Osteoblast (primary cell): ENCODE measurements at places on chromosomes 4 and X. TPM values are rescaled to one million over a fixed set of nuclear protein-coding genes. Genes with fewer than 3 reads are reported as not detected.

GRCh38 chr4:13721894-13722293, 94.4 kb upstream of the BOD1L1 start:
- no peak for DNase-seq

GRCh38 chr4:72558655-72559054, 10.4 kb downstream of the ADAMTS3 start:
- DNase-seq, result no peak

DNA sequence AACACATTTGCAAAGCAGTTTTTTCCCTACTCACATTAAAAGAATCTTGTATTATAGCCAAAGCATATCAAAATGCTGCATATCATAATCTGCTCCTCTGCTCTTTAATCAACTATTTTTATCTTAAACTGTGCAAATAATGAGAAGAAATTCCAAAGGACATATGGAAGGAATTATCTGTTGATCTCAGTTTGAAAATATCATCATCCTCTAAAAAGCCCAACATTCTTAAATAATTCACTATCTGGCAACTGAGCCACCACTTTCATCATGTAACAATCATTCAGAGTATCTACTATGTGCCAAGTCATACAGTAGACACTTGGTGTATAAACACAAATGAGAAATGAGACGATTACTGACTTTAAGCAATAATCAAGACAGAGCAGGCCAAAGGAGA, 63.0 kb downstream of the PRSS12 start:
- peak; percentile 72 for DNase-seq

The SLIT2 gene
- 35.8 and 35.9 TPM in 2 replicates for total RNA-seq

The GAB3 gene
- 3.2 and 6.9 TPM in 2 replicates for total RNA-seq

The SSX3 gene
- not detected in 2 replicates for total RNA-seq

GRCh38 chr4:128288689-128289106, 1.1 kb upstream of the PGRMC2 start:
- no peak for DNase-seq

- DNase-seq, result no peak
Observed at GRCh38 chr4:102687373-102687981, 73.3 kb downstream of the MANBA start.

GRCh38 chr4:28402751-28403150, 1542.1 kb downstream of the STIM2 start:
- DNase-seq, result no peak

GRCh38 chrX:29419774-29420553, 795.4 kb upstream of the MAGEB2 start:
- no peak for DNase-seq

The MSANTD1 gene
- total RNA-seq, result 0.59 and 0.72 TPM in 2 replicates

GRCh38 chr4:127211650-127212560, 420.9 kb upstream of the INTU start:
- DNase-seq, result no peak

DNA sequence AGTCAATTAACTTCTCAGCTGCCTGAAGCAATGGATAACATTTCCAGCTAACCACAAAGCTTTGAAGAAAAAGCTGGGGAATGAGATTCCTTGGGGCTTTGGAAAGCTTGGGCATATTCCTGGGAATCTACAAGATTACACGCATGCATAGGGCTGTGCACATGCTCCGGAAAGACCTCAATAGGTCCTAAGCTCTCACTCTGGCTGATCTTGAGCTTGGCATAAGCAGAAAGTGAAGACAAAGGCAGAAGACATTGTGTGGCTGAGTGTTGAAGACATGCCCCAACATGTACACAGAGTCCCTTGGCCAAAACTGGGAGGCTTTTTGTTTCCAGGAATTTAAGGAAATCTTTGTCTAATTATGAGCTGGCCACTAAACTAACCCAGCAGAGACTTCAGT, 31.2 kb downstream of the ATG4A start:
- no peak for DNase-seq

DNA sequence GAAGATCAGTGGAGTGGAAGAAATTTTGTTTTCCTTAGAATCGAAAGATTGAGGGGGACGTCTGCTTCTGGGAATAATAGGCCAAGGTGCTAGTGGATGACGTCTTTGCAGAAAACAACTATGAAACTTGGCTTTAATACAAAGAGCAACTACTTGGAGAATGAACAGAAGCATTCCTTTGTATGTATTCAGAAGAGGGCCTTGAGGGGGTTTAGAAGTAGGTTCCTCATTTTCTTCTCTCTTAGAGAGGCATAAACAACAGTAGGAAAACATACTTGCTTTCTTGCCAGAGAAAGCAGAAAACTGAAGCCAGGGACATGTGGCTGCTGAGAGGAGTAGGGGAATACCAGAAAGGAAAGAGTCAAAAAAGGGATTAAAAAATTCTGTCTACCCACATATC, 167.8 kb downstream of the ZNF330 start:
- DNase-seq, result peak; percentile 78

The RENBP gene
- total RNA-seq, result 6.5 TPM in 2 replicates

DNA sequence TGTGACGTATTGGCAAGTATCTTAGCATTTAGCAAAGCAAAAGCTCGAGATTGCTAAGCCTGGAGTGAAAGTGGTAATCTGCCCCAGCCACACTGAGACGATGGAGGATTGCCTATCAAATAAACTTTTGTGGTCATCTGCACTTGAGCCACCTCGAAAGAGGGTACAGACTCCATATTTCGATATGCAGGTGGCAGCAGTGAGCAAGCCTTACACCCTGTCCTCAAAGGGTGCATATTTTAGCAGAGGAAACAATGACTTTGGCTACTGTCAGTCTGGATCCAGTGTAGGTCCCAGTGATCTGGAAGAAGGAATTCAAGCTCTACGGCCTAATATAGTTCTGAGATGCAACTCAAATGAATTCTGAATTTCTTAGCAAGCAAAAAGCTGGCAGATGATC, 153.9 kb downstream of the ATG4A start:
- no peak for DNase-seq

The PNMA6A gene
- total RNA-seq, result 1.1 and 1.2 TPM in 2 replicates

GRCh38 chr4:144318797-144319196, 178.3 kb upstream of the GYPA start:
- no peak for DNase-seq

DNA sequence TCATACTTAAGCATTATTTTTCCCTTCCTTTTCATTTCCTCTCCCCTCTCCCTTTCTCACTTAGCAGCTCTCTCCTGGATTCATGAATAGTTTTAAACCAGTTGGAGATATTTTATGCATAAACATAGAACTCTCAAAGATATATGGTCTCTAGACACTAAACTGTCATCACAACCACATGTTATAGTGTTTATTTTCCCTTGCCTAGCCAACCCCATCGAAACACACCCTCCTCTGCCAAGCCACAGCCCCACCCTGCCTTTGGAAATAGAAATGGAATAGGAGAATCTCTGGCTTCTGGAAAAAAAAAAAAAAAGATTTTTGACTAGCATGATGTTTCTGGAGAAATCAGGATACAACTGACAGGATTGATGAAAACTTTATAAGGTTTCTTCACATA, 64.8 kb upstream of the RBPJ start:
- peak; percentile 69 for DNase-seq

- no peak for DNase-seq
Observed at GRCh38 chr4:72670521-72670920, 101.5 kb upstream of the ADAMTS3 start.

- no peak for DNase-seq
Observed at GRCh38 chr4:181140037-181140603, 1103.1 kb upstream of the TENM3 start.

The KIAA1210 gene
- not detected in 2 replicates for total RNA-seq

- DNase-seq, result no peak
Observed at GRCh38 chrX:24333371-24333770, 19.5 kb upstream of the SUPT20HL2 start.

DNA sequence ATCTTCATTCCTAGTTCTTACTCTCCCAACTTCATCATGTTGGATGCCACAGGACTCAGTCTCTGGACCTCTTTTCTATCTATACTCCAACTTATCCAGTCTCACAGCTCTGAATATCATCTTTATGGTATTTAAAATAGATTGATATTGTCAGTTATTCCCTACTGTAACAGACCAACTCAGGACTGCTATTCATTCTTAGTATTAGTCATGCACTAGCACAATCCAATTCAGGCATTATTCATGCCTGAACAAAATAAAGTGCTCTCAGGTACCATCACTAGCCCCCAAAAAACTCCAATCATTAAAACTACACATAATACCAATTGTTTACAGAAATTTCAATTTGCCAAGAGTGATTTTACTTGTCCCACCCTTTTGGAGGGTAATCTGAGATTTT, 37.7 kb downstream of the FRYL start:
- no peak for DNase-seq

DNA sequence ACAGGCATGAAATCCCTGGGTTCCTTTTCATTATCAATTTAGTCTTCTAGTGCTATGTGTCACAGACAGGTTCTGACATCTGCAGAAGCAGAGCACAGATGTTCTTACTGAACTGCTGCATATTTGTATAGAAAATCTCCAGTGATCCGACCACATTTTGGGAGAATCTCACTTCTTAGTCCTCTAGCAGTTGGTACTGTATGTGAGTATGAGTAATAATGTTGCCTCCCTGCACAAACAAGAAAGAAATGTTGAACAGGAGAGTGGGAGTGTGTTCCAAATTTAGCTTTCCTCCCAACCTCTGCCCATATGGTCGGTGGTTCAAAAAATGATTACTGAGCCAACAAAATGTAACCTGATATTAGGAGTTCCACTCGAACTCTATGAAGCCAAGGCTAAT, 165.3 kb upstream of the GPC4 start:
- no peak for DNase-seq

The KCND1 gene
- total RNA-seq, result 0.29 and 0.36 TPM in 2 replicates

DNA sequence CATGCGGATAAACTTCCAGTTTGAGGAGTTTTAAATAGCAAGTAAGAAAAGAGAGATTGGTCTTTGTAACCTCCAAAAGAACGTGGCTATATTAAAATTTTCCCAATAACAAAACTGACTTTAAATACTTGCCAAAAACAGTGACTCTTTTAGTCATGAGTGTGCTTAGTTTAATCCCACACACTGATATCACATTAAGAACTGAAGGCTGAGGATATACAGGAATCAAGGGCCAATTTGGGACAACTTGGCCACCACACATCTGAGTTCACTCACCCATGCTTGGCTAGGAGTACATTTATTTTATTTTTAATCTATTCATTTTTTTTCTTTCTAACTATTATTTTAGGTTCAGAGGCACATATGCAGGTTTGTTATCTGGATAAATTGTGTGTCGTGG, 110.2 kb downstream of the APBB2 start:
- DNase-seq, result peak; percentile 32

GRCh38 chr4:126890994-126891393, 741.8 kb upstream of the INTU start:
- DNase-seq, result no peak

The KIF4A gene
- 2.1 and 2.2 TPM in 2 replicates for total RNA-seq

- no peak for DNase-seq
Observed at GRCh38 chrX:43448688-43449087, 207.4 kb upstream of the MAOA start.

DNA sequence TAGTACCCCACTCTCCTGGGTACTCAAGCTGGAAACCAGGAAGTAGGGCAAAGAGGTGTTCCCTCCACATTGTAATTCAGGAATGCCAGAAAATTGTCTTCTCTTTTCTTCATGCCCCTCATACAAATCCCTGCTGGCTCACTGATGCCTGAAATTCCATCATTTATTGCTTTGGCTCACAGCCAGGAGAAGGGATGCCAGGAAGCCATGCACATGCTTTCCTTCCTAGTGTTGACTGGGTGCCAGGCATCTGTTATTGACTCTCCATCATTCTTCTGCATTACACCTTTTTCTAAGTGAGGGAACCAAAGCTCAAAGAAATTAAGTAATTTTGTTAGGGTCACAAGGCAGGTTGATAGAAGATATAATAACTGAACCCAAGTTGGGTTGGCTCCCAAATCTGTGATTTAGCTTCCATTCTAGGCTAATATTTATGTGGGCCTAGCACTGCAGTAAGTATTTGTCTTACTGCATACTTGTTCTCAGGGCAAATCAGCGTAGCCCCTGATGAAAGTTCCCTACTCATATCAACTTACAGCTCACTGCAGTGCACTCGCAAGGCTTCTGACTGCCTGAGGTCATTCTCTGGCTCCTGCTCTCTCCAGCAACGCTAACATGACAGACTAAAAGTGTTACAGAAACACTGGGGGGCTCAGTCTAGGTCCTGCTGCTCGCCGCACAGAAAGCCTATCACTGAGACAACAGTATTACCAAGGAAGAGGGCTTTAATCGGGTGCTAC, 89.0 kb downstream of the TRAPPC11 start:
- no peak for DNase-seq
